Skin of body (tissue), 3 donors: ENCODE measurements at places on chromosomes 11 and 22. TPM values are rescaled to one million over a fixed set of nuclear protein-coding genes. Genes with fewer than 3 reads are reported as not detected.

Gene CDHR5
- not detected for total RNA-seq

Gene RCE1
- 15.4 TPM for total RNA-seq

Gene MRGPRX3
- not detected for total RNA-seq

Gene PARVB
- total RNA-seq: 6.6 TPM

Gene UFD1
- 21.2 TPM for total RNA-seq

Gene CD3G
- 0.10 TPM for total RNA-seq

Gene CRYBA4
- not detected for total RNA-seq

Gene H19
- total RNA-seq: 7,961 TPM

Gene GLYATL1
- 0.79 TPM for total RNA-seq

Gene LRRN4CL
- total RNA-seq: 12.7 TPM

Gene NPTXR
- total RNA-seq: 2.5 TPM

Gene DGCR6
- 3.2 TPM for total RNA-seq

Gene GRAP2
- total RNA-seq: 3.5 TPM

Gene NXPE2
- 0.20 TPM for total RNA-seq

Gene CCDC116
- 0.20 TPM for total RNA-seq

Gene SLC43A1
- total RNA-seq: 11.7 TPM

Gene PDE2A
- 12.3 TPM for total RNA-seq

Gene OR5D16
- total RNA-seq: not detected

Gene DTX4
- total RNA-seq: 14.3 TPM

Gene KLHL35
- 0.99 TPM for total RNA-seq

Gene CHID1
- 29.3 TPM for total RNA-seq

Gene TEX12
- 0.20 TPM for total RNA-seq

Gene SLC37A4
- total RNA-seq: 5.5 TPM

Gene TBX10
- total RNA-seq: not detected

Gene CDK2AP2
- 4.5 TPM for total RNA-seq
